ENCODE measurements at places on chromosomes 5 and 9.

GRCh38 chr9:123225374-123225813, 43.0 kb downstream of the STRBP start:
- peak; percentile 54 for DNase-seq

GRCh38 chr5:55407059-55407684, 99.4 kb downstream of the MTREX start:
- DNase-seq: no peak

DNA sequence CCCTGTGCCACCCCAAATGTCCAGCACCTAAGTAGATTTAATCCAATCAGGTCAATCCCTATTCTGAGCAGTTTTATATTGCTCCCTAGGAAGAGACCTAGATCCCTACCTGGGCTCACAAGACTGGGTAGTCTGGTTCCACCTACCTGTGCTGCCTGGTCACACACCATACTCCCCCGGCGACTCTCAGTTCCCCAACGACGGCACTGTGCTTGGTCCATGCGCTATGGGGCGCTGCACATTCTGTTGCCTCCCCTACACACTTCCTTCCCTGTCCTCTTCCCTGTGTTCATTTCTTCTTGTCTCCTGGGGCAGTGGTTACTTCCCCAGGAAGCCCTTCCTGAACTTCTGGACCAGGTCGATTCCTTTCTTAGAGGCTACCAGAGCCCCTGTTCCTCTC, 109.9 kb upstream of the IL12B start:
- no peak for DNase-seq

DNA sequence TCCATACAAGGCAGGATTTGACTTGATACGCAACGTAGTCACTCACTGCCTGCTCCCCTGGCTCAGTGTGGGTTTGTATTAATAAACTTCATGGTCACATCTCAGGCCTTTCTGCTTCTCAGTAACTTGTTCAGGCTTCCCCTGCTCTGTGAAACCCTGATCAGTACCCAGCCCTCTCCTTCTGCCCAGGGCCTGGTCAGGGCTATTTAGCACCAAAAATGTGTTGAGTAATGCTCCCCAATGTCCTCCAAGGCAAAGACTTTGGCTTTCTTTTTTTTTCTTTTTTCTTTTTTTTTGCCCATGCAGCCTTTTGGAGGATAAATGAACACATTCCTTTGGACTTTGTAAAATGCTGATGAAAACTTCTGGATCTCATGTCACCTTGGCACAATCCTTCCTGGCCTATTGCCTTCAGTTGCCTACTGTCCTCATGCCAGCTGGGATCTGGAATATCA, 399.2 kb upstream of the KLF4 start:
- no peak for DNase-seq

DNA sequence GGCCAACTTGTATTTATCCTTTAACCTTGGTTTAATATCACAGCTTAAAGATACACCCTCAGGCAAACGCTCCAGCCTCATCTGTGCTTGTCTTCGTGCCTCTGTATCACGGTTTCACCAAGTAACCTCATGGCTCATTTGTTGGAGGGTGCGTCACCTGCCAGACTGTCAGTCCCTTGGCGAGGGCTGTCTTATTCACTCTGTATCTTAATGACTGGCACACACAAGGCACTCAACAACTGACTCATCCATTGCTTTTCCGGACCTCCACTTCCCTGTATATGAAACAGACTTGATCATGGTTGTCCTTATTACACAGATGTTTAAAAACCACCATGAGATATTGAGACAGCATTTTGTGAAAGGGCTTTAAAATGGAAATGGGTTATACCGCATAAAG, 28.0 kb downstream of the LCP2 start:
- DNase-seq: peak; percentile 68

GRCh38 chr5:66718374-66719002, 122.3 kb downstream of the MAST4 start:
- no peak for DNase-seq

DNA sequence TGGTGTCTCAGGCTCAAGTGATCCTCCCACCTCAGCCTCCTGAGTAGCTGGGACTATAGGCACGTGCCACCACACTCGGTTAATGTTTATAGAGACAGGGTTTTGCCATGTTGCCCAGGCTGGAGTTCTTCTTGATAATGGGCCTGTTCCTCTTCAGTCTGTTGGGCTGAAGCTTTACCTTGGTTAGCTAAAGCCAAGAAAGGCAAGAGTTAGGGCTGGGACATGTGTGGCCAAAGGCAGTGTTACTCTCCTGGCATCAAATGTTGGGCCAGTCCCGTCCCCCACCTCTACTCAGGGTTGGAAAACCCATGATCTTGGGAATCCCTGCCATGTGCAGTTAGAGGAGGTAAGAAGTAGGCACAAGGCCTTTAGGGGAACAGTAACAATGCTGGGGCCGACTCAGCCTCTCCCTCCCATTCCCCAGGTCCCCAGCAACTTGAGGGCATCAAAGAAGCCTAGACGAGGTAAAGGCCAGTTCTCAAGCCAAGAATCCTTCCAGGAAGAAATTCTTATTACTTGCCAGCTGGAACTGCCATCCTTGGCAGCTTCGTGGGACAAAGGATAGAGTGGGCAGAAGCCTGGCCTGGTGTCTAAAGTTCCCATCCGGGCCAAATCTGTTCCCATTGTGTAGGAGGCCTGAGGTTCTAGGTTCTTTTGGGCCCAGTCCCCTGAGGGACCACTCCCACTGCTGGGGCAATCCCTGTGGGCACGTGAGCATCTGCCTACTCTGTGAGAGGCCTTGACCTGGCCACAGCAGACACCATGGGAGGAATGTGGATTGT, 4.5 kb downstream of the EGR1 start:
- DNase-seq: peak; percentile 64

- no peak for DNase-seq
Measured at GRCh38 chr5:116554764-116555163, 19.9 kb downstream of the SEMA6A start.

DNA sequence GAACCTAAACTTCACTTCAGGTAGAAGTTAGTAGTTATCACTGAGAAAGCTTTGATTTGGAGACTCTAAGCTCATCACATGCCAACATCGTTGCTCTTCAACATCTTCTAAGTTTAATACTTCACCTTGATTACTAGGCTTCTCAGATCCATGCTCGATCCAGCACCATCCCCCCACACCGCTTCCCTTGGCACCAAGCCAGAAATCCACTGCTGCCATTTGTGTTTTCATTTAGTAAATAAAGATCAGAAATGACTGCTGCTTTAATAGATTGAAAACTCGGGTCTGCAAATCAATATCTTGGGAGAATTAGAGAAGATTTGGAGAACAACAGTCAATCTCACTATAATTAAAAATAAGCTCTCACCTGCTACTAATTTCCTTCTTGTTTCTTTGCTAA, 214.7 kb upstream of the NR4A3 start:
- no peak for DNase-seq

GRCh38 chr9:105154723-105155191, 89.7 kb upstream of the SLC44A1 start:
- DNase-seq: no peak

DNA sequence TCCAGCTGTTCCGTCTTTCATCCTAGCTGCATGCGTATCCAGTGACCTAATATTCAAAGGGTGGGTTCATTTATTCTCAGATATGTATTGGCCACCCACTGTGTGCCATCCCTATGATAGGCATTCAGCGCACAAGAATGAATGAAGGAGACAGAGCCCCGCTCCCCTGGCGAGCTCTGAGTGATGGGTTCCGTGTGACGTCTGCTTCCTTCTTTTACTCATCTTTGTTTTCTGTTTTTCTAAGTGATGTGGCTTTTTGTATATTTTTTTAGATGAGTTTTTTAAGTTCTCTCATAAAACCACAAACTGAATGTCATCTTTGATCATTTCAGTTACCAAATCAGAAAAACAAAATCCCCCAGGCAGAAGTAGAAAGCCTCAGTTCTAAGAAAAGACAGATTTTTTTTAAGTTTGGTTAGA, 168.3 kb upstream of the OTULINL start:
- DNase-seq: peak; percentile 62

DNA sequence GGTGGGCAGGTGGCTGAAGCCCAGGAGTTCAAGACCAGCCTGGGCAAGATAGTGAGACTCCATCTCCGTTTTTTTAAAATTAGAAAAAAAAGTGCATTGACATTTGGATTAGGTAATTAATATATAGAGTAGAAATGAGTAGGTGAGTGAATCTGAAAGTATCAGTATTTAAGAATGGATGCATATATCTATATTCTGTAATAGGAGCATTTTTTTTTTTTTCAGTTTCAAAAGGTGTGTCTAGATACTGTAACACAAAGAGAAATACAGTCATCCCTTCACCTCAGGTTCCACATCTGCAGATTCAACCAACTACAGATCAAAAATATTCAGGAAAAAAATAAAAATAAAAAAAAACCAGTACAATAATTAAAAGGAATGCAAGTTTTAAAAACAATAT, 50.8 kb downstream of the RBM27 start:
- DNase-seq: no peak

GRCh38 chr9:132811985-132812384, 66.1 kb downstream of the AK8 start:
- DNase-seq: no peak

GRCh38 chr5:172093559-172093958, 87.1 kb upstream of the FBXW11 start:
- DNase-seq: no peak

- DNase-seq: no peak
Measured at GRCh38 chr9:129774791-129775447, 22.1 kb upstream of the PTGES start.

GRCh38 chr9:96884443-96884842, 30.1 kb upstream of the ZNF782 start:
- DNase-seq: no peak

DNA sequence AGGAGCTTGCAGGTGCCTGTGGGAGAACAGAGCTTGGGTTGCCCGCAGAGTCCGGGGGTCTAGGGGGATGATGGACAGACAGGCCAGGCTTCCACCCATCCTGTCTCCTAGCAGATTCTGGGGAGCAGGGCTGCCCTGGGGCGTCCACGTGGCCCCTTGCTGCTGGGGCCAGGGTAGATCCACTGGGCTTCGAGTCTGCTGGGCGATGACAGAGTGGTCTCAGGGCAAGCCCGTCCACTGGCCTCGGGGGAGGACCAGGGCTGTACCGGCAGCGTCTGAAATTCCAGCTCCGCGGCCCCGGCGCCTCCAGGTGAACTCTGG, 124.2 kb upstream of the IRX4 start:
- no peak for DNase-seq

DNA sequence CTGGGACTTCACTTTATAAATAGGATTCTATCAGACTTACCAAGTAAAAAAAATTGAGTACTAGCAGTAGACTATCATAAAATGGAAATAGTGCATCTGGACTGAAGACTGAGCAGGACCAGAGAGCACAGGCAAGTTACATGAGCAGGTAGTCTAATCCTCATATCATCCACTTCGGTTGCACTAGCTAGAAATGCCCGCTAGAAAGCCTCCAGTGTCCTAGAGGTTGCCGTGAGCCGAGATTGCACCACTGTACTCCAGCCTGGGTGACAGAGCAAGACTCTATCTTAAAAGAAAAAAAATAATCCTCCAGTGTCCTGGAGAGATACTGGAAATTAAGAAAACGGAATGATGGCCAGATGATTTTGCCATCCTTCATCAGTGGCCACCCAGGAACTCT, 20.0 kb downstream of the C5orf47 start:
- DNase-seq: no peak

- DNase-seq: no peak
Measured at GRCh38 chr5:156322666-156323065, 4.3 kb upstream of the SGCD start.

GRCh38 chr5:37869216-37869615, 29.4 kb upstream of the GDNF start:
- no peak for DNase-seq

GRCh38 chr5:148511810-148512347, 128.1 kb downstream of the FBXO38 start:
- DNase-seq: no peak

DNA sequence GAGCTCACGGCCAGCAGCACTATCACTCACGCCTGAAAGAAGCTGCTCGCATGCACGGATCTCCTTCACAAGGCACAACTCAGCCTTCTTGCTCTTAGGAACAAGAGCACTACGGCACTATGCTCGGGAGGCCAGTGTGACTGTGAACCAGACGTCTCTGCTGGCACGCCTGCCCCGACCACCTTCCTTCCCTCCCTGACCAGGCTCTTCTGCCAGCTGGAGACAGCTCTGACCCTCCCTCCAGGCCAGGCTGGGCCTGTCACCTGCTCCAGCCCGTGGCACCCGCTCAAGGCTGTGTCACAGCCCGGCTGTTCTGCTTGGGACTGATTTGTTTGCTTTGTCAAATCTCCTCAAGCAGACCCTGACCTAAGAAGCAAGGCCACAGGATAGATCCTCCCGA, 7.0 kb downstream of the TBC1D9B start:
- DNase-seq: no peak

GRCh38 chr5:45109062-45109461, 300.3 kb downstream of the MRPS30 start:
- no peak for DNase-seq

DNA sequence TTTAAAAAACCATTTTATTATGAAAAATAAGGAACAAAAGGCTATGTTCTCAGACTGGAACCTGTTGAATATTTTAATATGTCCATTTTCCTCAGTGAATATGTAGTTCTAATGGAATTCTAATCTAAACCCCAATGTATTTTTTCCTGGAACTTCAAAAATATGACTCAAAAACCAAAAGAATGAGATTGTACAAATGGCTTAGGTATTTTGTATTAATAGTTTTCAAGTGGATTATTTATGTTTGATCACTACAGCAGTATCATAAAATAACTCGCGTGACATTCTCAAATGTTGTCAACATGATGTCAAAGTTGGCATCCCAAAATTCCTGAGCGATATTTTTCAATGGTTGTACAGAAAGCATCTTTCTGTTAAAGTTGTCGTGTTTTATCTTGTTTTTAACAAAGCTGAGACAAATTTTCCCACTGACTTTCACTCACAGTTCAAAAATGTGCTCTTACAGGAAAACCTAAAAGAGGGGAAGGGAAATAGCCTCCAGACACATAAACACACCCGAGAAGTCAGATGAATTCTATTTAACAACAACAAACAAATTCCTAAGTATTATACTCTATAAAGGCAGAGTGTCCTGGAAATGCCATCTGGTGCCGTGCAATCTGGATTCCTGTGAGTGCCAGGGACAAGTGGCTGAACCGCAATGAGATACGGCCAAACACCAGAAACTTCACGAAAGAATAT, 68.1 kb upstream of the TAS2R1 start:
- no peak for DNase-seq

DNA sequence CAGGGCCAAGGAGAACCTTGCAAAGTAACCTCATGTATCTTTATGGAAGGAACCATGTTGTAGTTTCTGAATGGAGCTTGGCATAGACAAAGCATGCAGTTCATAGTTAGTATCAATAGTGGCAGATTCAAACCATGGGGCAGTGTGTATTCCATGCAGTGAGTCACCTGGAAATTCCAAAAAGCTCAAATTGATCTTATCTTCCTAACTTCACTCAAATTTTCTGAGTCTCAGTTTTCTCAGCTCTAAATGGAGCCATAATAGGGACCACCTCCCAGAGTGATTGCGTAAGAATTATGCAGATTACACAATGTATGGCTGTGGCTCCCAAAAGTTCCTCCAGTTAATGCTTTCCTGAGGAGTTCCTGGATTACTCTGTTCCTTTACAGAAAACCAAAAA, 549.9 kb upstream of the KLF4 start:
- DNase-seq: no peak

GRCh38 chr5:122292332-122292731, 19.7 kb upstream of the SNCAIP start:
- no peak for DNase-seq
